DMS153 (cell line): ENCODE measurements at places on chromosomes 2 and 18.

DNA sequence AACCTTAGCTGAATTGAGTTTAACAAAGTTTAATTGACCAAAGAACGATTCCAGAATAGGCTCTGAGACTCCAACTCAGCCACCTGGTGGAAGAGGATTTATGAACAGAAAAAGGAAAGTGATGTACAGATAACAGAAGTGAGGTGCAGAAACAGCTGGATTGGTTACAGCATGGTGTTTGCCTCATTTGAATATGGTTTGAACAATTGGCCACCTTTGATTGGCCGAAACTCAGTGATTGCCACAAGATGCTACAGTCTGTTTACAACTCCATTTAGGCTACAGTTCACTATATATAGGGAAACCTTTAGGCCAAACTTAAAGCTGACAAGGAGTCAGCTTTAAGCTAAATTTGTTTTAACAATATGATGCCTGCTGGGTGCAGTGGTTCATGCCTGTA is 28.1 kb upstream of the SLC35G4 start:
- no peak for DNase-seq

DNA sequence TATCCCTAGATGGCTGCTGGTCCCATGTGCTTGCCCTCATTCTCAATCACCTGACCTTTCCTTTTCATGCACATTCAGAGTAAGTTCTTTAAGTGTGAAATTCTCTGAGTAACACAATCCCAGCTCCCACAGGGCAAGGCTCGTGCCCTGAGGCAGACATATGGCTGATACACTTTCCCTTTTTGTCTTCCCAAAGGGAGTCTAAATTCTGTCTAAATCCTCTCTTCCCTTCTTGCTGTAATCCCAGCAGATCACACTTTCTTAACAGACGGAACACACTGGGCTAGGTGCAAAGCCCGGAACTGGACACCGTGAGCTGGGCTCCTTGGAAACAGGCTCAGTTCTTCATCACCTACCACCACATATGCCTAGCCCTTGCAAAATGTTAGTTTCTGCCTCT is 147.6 kb downstream of the GALNT14 start:
- DNase-seq: no peak

GRCh38 chr2:187552828-187553681 is 1.2 kb downstream of the TFPI start:
- no peak for DNase-seq

DNA sequence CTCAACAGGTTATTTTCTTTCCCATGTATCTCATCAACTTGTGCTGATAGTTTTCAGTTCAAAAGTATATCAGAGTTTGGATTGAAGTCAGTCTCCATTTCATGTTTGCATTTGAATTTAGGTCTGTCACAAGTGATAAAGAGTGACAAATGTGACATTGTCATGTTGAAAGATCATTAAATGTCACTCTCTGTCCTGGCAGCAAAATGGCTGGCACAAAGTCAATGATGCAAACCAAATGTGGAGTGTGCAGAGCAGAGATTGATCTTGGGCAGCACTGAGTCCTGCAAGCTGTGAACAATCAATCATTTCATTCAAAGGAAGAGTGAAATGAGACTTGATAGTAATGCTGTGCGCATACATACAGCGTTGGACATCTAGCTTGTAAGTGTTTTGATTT is 421.8 kb upstream of the CDH7 start:
- no peak for DNase-seq

- DNase-seq: no peak
Observed at GRCh38 chr2:46888421-46888952, 27.1 kb downstream of the MCFD2 start.

- no peak for DNase-seq
Observed at GRCh38 chr18:46488471-46489213, 168.4 kb downstream of the LOXHD1 start.

- DNase-seq: no peak
Observed at GRCh38 chr2:158825021-158825420, 29.9 kb downstream of the DAPL1 start.
